ENCODE measurements at places on chromosomes 12 and 14.

- peak; percentile 90 for DNase-seq
Measured at GRCh38 chr14:60722357-60723115, 1.6 kb downstream of the SIX4 start.

DNA sequence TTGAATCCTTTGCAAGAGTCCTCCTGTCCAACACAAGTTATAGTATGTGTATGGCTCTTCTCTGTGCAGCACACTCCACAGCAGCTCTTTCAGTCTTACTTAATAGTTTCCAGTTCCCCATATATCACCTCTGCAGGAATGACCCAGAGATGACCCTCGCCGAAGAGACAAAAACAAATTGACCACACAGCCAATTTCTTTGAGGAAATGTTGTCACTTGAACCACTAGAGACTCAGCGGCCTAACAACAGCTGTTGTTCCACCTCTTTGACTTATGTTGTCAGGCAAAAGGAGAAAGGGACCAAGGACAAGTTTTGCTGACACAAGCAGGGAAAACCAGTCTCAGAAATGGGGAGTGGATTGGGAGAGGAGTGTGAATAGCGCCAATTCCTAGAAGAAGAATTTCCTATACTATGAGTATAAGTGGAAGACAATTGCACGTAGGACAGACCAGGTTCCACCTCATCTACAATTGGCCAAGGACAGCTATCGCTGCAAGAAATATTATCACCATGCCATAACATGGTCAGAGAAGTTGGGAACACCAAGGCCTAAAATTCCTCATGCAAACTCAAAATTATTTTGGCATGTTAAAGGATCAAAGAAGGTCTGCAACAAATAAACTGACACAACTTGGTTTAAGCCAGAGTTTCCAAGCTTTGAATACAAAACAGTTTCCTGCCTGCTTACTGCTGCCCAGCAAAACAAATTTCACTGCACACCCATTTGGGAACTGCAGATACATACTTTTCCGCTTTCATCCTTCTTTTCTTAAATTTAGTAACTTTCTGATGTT is 41.7 kb upstream of the ITPR2 start:
- no peak for DNase-seq

GRCh38 chr12:78863482-78864402 is 832 bp upstream of the SYT1 start:
- DNase-seq, result peak; percentile 36

DNA sequence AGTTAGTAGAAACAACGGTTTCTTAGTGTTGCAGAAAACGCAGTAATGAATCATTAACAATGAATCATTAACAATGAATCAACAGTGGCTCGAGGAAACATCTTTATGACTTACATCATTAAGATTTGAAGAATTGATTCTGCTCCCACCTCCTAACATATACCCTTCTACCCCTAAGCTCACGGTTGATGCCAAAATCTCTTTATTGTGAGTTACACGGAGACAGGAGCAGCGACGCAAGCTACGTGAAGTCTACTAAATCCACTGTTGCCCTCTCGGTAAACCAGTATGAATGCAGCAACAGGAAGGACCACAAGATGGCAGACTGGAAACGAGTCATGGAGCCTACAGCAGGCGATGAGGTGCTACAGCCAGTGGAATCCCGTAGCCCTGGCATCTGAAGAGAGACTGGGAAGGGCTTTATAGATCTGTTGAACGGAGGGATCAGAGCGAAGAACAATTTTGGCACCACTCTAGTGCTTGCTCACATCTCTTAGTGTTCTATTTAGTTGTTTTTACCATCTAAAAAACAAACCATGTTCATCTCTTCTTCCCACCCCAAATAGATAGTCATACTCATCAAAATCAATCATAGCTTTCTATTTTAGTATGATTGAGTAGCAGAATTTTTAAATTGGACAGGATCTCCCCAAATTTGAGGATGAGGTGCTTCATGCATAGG is 332.7 kb downstream of the DUSP6 start:
- peak; percentile 92 for DNase-seq

GRCh38 chr12:84421103-84421502 is 491.5 kb downstream of the SLC6A15 start:
- no peak for DNase-seq

- no peak for DNase-seq
Measured at GRCh38 chr12:20486233-20486632, 117.9 kb downstream of the PDE3A start.

GRCh38 chr12:56803750-56804149 is 40.6 kb downstream of the HSD17B6 start:
- DNase-seq, result no peak

DNA sequence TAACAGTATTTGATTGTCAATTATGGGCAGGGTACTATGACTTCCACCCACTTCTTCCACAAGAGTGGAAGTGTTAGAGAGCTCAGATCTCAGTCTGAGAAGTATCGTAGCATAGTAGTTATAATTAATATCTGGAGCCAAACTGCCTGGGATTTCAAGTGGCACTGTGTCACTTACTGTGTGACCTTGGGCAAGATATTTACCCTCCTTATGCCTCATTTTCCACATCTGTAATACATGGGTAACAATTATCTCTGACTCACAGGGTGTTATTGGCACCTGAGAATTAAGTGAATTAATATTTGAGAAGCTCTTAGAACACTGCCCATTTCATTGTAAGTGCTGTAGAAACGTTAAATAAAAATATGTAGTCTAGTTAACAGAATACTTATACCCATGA is 11.5 kb downstream of the RAB21 start:
- DNase-seq, result no peak

DNA sequence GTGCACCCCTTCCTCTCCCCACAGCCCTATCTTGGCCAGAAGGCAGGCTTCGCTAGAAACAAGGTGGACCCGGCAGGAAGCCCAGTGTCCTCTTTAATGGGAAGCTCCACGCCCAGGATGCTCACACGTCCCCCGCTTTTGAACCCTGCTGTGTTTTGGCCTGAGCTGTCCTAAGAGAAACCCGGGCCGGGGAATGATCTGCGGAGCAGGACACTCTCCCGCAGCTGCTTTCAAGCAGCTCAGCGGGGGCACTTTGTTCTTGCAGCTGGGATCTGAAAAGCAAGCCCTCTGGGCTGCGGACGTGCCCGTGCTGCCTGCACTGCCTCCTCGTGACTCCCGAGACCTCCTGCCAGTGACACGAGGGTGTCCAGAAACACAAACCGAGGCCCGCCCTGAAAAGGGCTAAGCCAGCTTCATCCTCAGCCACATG is 30.0 kb downstream of the SCARB1 start:
- peak; percentile 9 for DNase-seq

- DNase-seq, result no peak
Measured at GRCh38 chr12:115064296-115064695, 380.3 kb upstream of the TBX3 start.

DNA sequence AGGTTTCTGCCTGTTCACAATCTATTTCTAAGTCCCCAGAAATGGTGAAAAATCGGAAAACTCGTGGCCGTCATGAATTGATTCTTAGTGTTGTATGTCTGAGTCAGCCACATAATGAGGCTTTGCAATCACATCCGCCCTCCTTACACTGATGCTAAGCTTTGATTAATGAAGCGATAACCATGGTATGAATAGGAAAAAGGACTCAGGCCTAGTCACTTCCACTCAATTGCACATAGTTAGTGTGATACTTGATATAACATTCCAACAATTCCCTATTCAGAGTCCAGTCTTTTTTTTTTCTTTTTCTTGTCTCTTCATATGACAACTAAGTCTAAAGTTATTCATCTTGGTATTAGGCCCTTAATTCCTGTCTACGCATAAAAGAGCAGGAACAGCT is 1231.0 kb downstream of the VRK1 start:
- no peak for DNase-seq

DNA sequence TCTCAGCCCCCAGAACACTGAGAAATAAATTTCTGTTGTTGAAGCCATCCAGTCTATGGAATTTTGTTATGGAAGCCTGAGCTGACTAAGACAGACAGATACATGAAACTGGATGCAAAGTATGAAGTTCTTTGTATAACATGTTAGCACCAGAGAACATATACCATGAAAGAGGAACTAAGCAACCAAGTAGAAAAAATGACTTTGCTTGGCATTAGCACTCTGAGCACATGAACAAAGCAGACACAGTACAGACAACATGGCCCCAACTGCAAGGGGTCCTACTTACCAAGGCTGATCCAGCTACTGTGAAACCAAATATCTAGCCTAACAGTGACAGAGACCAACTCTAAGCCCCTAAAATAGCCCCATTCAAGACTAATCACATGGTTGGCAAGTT is 13.8 kb downstream of the EXOC5 start:
- DNase-seq, result no peak

DNA sequence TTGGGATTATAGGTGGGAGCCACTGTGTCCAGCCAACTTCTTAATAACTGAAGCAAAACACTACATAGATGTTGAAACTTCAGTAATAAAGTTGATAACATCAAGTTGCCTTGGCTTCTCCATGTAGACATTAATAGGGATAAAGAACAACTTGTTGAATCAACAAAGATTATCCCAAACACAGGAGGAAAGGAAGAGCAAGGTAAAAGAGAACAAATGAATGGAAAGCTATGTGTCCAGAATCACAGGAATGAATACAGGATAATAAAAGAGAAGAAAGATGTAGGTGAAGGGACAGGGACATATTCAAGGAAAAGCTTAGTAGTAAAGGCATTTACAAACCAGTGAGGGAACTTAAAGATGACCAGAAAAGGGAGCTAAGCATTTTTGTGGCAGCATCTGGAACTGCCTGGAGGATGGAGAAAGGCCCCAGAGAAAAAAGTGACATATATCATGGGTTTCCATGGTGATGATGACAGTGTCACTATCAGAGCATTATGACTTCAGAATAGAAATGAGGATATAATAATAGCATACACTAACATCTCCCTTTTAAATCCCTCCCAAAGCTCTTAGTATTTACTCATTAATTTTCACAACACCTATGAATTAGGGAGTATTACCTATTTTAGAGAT is 24.0 kb upstream of the MDM1 start:
- no peak for DNase-seq

DNA sequence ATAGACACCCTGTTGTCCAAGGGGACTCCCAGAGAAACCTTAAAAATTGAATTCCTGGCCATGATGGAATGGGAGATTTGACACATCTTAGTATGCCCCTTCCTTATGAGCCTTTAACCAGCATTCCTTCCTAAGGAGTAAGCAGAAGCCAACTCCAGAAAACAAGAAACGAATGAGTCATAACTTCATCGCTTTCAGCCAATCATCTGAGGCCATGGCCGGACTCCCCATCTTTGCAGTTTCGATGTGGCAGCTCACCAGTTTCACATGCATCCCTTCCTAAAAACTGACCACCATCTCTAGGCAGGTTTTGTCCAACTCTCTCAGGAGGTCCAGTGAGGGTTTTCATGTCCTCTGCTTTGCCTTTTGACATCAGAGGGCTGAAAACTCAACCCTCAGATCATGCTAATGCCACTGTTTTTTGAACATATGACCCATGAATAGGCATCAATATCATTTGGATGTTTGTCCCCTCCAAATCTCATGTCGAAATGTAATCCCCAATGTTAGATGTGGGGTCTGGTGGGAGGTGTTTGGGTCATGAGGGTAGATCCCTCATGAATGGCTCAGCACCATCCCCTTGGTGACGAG is 19.9 kb downstream of the DAAM1 start:
- peak; percentile 51 for DNase-seq

DNA sequence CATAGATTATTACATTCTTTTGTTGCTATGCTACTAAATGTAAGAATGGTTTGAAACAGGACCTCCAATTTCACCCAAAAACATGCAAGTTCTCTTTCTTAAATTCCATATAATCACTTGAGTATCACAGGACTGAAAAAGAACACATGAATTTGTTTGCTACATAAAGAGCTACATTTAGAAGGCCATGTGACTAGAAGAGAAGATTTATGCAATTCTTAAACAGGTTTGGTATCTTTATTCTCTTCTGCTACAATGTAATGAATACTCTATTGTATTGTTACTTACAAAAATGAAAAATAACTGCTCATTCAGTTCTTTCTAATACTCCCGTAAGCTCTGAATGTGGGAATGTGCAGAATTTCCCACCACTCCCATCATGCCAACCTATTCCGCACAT is 9.3 kb downstream of the EPS8 start:
- DNase-seq, result no peak
